ENCODE measurements at places on chromosomes 1 and 21. TPM values are rescaled to one million over a fixed set of nuclear protein-coding genes. Genes with fewer than 3 reads are reported as not detected.

CR1L gene
- not detected for total RNA-seq

RBBP4 gene
- total RNA-seq, result 275 TPM

TMEM269 gene
- 0.21 TPM for total RNA-seq

- no peak overlapping the region for H3K4me3 ChIP-seq
- no peaks in the 10 kb centered on the region for H3K27me3 ChIP-seq
- peaks cover 23% of the 10 kb centered on the region for H3K36me3 ChIP-seq
- H3K27ac ChIP-seq, result no peak overlapping the region
- DNase-seq, result no peak
Observed at GRCh38 chr1:46062651-46063319, 69.6 kb downstream of the PIK3R3 start.

DNA sequence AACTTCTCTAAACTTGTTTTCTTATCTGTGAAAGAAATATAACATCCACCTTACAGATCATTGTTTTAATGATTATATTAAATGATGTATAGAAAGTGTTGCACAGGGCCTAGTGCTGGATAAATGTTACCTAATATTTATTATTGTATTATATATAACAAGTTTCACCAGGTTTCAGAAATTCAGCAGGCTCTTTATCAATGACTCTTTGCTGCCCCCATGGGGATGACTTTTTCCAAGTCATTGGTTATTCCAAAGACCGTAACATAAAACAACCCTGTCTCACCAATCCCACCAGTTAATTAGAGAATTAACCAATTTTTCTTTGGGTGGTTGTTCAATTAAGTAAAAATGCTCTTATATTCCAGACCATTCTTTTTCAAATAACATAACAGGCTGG is 7.3 kb upstream of the DEDD start:
- H3K36me3 ChIP-seq, result no peaks in the 10 kb centered on the region
- no peak overlapping the region for H3K4me3 ChIP-seq
- H3K27me3 ChIP-seq, result no peaks in the 10 kb centered on the region

GRCh38 chr1:83545066-83545862 is 453.7 kb downstream of the TTLL7 start:
- no peak overlapping the region for H3K27ac ChIP-seq
- no peak overlapping the region for H3K4me3 ChIP-seq
- DNase-seq, result no peak
- H3K36me3 ChIP-seq, result no peaks in the 10 kb centered on the region

- H3K4me3 ChIP-seq, result no peak overlapping the region
- no peaks in the 10 kb centered on the region for H3K27me3 ChIP-seq
- no peak for DNase-seq
- H3K36me3 ChIP-seq, result peaks cover 31% of the 10 kb centered on the region
- H3K27ac ChIP-seq, result no peak overlapping the region
Observed at GRCh38 chr1:88784551-88784950, 100.5 kb downstream of the PKN2 start.
